Colonic mucosa (tissue), 4 donors: ENCODE measurements at places on chromosomes 6 and 20. TPM values are rescaled to one million over a fixed set of nuclear protein-coding genes. Genes with fewer than 3 reads are reported as not detected.

MYCT1 gene
- 4.8 TPM for total RNA-seq

FAXC gene
- total RNA-seq: 4.9 TPM

KIF25 gene
- total RNA-seq: not detected

FUCA2 gene
- 93.1 TPM for total RNA-seq

ANGPT4 gene
- 0.05 TPM for total RNA-seq

BPIFB3 gene
- total RNA-seq: not detected

CALHM5 gene
- 0.37 TPM for total RNA-seq

STMND1 gene
- 1.8 TPM for total RNA-seq

TNFRSF6B gene
- not detected for total RNA-seq

RIMS4 gene
- total RNA-seq: 0.64 TPM

CASS4 gene
- total RNA-seq: 0.17 TPM

RAB23 gene
- 6.3 TPM for total RNA-seq

ZC2HC1B gene
- total RNA-seq: not detected

FGD2 gene
- 3.8 TPM for total RNA-seq

AIF1 gene
- 20.7 TPM for total RNA-seq

VSTM2L gene
- total RNA-seq: 1.4 TPM

MED23 gene
- total RNA-seq: 36.5 TPM

LTB gene
- total RNA-seq: 5.7 TPM

SLC22A16 gene
- not detected for total RNA-seq

GSTA3 gene
- total RNA-seq: not detected
